Gastroesophageal sphincter (tissue), 4 donors: ENCODE measurements at places on chromosomes 1 and 21.

- ATAC-seq: no peak
- no peak overlapping the region for H3K27ac ChIP-seq
- H3K36me3 ChIP-seq: no peaks in the 10 kb centered on the region
- H3K27me3 ChIP-seq: peaks cover 93% of the 10 kb centered on the region
Observed at GRCh38 chr1:18020021-18020817, 87.4 kb upstream of the IGSF21 start.

- H3K27me3 ChIP-seq: peaks cover 40% of the 10 kb centered on the region
- peak; percentile 39 for ATAC-seq
- no peak overlapping the region for H3K27ac ChIP-seq
- H3K4me1 ChIP-seq: peaks cover 16% of the 10 kb centered on the region
Observed at GRCh38 chr21:42093991-42094421, 22.9 kb downstream of the UMODL1 start.

GRCh38 chr1:11178021-11179015 is 10.8 kb upstream of the ANGPTL7 start:
- peaks cover 31% of the 10 kb centered on the region for H3K4me1 ChIP-seq
- no peaks in the 10 kb centered on the region for H3K36me3 ChIP-seq
- peak overlapping the region; percentile 11 for H3K27ac ChIP-seq
- H3K4me3 ChIP-seq: no peak overlapping the region
- ATAC-seq: no peak

GRCh38 chr1:157696966-157697628 is 3.5 kb downstream of the FCRL3 start:
- no peak overlapping the region for H3K27ac ChIP-seq
- no peak overlapping the region for H3K4me3 ChIP-seq
- H3K36me3 ChIP-seq: no peaks in the 10 kb centered on the region
- no peaks in the 10 kb centered on the region for H3K4me1 ChIP-seq
- peaks cover 13% of the 10 kb centered on the region for H3K27me3 ChIP-seq

DNA sequence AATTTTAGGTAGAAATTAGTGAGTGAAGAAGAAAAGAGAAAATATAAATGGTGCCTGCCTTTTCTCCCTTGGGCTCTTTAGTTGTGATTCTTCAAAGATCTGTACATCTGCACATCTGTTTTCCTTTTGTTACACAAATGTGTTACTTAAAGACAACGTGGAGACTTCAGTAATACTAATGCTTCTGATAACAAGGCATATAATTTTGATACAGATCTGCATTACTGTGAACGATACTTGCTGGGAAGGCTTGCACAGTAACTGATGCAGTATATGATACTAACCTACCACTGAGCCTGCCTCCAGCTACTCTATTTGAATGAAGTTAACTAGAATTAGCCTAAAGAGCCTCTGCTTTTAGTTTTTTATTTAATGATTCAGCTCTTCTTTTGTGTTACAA is 244.6 kb downstream of the COL11A1 start:
- H3K36me3 ChIP-seq: no peaks in the 10 kb centered on the region
- no peak overlapping the region for H3K4me3 ChIP-seq
- H3K27ac ChIP-seq: no peak overlapping the region
- H3K27me3 ChIP-seq: no peaks in the 10 kb centered on the region
- no peaks in the 10 kb centered on the region for H3K4me1 ChIP-seq
- no peak for ATAC-seq

- no peak for ATAC-seq
- no peaks in the 10 kb centered on the region for H3K36me3 ChIP-seq
- no peak overlapping the region for H3K4me3 ChIP-seq
- no peak overlapping the region for H3K27ac ChIP-seq
- H3K27me3 ChIP-seq: no peaks in the 10 kb centered on the region
Observed at GRCh38 chr1:10084045-10084444, 51.3 kb downstream of the UBE4B start.

GRCh38 chr1:82284213-82284612 is 483.5 kb downstream of the ADGRL2 start:
- H3K27ac ChIP-seq: no peak overlapping the region
- no peaks in the 10 kb centered on the region for H3K27me3 ChIP-seq
- H3K4me3 ChIP-seq: no peak overlapping the region
- no peaks in the 10 kb centered on the region for H3K36me3 ChIP-seq
- ATAC-seq: no peak
- H3K4me1 ChIP-seq: no peaks in the 10 kb centered on the region

DNA sequence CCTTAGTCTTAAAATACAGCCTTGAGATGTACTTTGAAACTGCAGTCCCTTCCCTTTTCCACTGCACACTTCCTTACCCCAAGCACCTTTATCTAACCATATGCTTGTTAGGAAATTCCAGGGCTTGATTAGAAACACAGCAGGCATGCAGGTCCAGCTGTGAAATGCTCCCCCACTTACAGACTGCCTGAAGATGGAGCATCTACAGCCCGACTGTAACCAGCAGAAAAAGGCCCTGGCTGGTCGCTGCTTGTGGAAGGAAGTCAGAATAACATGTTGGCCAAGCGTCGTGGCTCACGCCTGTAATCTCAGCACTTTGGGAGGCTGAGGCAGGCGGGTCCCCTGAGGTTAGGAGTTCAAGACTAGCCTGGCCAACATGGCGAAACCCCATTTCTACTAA is 37.2 kb downstream of the VN1R5 start:
- H3K27me3 ChIP-seq: peaks cover 37% of the 10 kb centered on the region
- no peaks in the 10 kb centered on the region for H3K4me1 ChIP-seq
- no peak overlapping the region for H3K27ac ChIP-seq
- H3K4me3 ChIP-seq: no peak overlapping the region
- no peaks in the 10 kb centered on the region for H3K36me3 ChIP-seq
- no peak for ATAC-seq

DNA sequence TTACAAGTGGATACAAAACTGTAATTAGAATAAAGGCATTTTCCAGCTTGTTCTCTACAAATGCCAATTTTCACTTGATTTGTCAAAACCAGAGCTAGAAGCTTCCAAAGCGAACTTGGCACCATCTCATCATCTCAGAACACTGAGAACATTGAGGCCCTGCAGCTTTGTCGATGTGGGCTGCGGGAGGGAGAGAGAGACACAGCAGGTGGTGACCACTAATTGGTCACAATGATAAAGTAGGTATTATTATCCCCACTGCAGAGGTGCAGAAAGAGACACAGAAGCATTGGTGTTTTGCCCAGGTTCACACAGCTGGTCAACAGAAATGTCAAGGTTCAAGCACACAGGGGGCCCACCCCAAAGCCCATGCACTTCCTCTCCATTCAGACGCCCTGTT is 72.2 kb upstream of the KRTAP19-8 start:
- ATAC-seq: no peak
- peaks cover 2% of the 10 kb centered on the region for H3K27me3 ChIP-seq
- no peak overlapping the region for H3K27ac ChIP-seq
- H3K4me3 ChIP-seq: no peak overlapping the region

DNA sequence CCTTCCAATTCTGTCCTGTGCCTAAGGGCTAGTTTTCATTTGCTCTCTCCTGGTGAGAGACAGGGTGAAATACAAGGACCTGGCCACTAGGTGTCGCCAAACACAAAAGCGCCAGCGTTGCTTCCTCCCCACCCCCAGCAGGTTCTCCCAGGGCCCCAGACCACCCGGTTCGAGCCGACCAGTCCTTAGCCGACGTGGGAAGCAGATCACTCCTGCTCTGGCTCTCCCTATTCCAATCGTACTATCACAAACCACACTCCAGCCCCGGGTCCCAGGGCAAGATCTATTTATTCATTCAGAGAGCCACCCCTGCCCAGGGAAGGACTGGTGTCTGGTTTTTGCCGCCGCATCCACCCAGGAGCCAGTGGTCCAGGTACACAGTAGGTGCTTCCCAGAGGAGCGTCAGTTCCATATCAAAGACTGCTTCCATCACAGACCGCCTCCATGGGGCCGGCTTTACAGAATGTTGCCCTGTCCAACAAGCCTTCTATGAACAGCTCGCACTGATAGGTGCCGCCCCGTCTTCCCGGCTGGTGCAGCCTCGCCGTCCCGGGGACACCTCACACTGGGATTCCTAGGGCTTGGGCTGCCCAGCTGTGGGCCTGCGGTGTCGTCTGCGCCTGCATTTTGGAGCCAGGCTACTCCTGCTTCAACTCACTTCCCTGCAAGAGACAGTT is 35.0 kb downstream of the CTNNBIP1 start:
- no peaks in the 10 kb centered on the region for H3K27me3 ChIP-seq
- peak overlapping the region; percentile 34 for H3K4me3 ChIP-seq
- peaks cover 26% of the 10 kb centered on the region for H3K4me1 ChIP-seq
- ATAC-seq: peak; percentile 85
- peak overlapping the region; percentile 73 for H3K27ac ChIP-seq

DNA sequence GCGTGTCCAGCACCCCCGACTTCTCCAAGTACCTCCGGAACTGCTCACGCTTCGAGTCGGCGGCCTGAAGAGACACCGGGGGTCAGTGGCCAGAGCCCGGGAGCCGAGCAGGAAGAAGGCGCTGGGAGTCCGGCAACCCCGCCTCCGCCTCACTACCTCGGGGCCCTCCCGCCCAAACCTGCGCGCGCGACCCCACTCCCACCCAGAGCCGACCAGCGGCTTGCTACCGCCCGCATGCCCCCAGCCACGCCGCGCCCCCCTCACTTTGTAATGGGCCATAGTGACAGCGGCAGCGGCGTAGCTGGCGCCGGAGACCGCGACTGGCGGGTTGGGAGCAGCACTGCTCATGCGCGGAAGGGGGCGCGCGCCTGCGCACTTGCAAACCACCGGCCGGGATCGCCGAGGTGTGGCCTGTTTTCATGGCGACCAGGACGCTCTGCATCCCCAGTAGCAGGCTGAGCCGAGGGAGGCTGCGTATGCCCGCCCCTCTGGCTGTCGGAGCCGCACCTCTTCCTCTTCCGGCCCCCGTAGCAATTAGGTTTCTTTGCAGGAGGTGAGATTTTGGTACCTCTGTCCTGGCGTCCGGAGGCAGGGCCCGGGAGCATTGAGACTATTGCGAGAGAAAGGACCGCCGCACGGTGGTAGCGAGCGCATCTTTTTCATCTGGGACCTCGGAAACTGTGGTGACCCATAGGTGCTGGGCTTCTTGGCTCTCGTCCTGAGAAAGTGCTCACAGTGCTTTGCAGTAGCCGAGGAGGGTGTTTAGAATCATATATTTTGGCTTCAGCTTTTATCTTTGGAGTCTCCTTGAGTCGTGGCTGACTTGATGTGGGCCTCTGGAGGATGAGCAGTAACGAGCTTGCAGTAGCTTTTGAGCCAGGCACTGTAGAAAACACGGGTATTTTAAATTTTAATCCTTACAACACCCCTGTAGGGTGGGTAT is at the start of gene MYCBP:
MYCBP (minus strand) TSS at position 322 of the 943 bp plus-strand sequence; CDS start at position 279, 43 bp downstream.
- H3K4me1 ChIP-seq: no peaks in the 10 kb centered on the region
- no peaks in the 10 kb centered on the region for H3K27me3 ChIP-seq
- H3K36me3 ChIP-seq: no peaks in the 10 kb centered on the region
- ATAC-seq: peak; percentile 99

DNA sequence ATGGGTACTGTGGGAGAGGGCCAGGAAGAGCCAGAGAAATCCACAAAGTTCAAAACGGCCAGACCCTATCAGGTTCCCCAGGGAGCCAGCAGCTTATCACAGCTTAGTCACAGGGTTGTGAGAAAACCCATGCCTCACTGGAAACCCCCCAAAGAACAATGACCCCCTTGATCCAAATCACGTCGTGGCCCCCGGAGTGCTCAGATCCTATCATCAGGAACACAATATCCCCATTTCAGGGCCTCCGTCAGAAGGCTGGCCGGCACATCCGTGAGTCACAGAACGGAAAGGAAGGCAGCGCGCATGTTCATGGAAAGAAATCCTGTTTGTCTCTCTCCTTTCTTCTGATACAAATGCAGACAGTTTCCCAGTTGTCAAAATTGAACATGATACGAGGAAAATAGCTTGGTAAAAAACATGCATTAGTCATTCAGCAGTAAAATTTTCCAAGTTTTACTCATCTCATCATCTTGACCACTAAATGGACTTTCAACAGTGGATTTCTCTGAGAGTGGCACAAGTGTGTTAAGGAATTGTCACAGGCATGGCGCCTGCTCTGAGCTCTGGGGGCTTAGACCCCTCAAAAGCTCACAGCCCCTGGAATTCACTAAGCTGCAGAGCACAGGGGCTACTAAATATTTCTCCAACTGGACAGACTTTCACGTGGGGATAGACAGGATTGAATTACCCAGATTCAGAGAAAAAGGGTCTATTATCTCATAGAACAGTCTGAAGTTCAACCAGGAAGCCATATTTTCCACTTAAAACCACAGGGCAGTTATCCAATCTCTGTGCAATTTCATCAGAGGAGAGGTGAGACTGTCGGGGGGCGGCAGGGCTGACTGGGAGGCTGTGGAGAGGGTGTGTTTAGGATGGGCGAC is 124.8 kb downstream of the RIPK4 start:
- no peak overlapping the region for H3K4me3 ChIP-seq
- peak; percentile 80 for ATAC-seq
- peaks cover 18% of the 10 kb centered on the region for H3K27me3 ChIP-seq
- no peak overlapping the region for H3K27ac ChIP-seq

DNA sequence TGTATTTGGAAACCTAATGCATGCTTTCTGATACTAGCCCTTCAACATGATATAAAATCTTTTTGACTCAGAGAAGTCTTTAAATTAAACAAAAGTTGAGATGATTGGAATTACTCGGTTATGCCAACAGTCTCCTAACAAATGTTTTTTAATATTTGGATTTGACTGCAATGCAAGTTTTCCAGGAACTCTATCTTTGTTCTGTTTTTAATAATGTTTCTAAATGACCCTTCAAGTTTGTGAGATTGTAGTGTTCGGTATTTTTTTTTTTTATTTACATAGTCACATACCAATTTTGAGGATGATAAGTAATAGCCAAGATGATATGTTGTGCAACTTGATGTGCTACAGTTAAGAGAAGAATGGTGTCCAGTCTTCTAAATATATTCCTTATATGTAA is 258.0 kb downstream of the FMN2 start:
- no peak overlapping the region for H3K27ac ChIP-seq
- no peaks in the 10 kb centered on the region for H3K27me3 ChIP-seq
- H3K4me1 ChIP-seq: no peaks in the 10 kb centered on the region
- no peak for ATAC-seq
- H3K36me3 ChIP-seq: no peaks in the 10 kb centered on the region
- no peak overlapping the region for H3K4me3 ChIP-seq

DNA sequence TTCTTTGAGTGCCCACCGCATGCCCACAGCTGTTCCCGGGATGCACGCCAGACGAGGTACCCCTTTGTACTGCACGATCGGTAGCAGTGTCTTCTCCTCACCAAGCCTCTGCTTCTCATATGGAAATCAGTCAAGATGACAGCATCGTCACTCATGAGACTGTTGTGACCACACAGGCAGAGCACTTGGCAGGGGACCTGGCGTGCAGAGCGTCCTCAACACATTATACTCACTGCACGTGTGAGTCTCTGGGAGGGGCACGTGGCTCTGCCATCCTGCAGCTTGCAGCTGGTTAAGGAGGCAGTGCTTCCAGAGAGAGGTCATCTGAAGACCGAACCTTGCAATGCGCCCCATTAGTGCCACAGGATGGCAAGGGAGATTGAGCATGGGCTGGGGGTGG is 266.8 kb downstream of the NPHP4 start:
- no peak overlapping the region for H3K27ac ChIP-seq
- ATAC-seq: no peak
- H3K36me3 ChIP-seq: no peaks in the 10 kb centered on the region
- H3K4me3 ChIP-seq: no peak overlapping the region
- H3K27me3 ChIP-seq: peaks cover 13% of the 10 kb centered on the region
